IPS-NIHi11 (cell line): ENCODE measurements at places on chromosomes 3 and 15.

DNA sequence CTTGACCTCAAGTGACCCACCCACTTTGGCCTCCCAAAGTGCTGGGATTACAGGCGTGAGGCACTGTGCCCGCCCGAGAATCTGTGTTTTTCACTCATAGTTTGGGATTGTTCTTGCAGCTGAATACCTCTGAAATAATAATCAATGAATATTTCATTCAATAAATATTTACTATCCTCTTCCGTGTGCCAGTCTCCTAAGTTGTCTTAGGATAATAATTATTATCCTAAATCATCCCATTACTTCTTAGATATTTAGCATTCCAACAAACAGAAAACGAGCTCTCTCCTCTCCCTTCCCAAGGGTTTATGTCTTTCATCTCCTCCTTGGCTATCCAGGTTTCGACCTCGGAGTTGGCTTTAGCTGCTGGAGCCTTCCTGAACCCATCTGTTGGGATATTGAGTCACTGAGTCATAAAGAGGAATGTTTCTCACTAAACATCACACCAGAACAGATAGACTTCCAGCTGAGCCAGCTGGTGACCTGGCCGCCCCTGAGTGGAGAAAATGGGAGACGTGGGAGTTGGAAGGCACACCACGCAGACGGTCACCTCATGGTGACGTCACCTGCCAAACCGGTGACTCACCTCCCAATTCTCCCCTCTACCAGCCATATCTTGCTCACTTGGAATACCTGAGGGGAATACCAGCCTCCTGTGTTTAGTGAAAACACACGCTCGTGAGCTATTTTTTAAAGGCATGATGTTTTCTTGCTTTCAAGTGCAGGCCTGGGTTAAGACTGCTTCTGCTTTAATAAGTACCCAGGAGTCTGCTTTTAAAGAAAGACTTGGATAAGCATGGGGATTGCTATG, 43.9 kb downstream of the BHLHE40 start:
- DNase-seq = peak; percentile 22

- DNase-seq = no peak
Observed at GRCh38 chr15:48324949-48325348, 6.3 kb upstream of the DUT start.

- peak; percentile 25 for DNase-seq
Observed at GRCh38 chr15:48559285-48559684, 86.2 kb downstream of the FBN1 start.

GRCh38 chr3:23761440-23761896, 44.3 kb upstream of the UBE2E1 start:
- peak; percentile 68 for DNase-seq

- DNase-seq = no peak
Observed at GRCh38 chr15:72173864-72174550, 23.6 kb downstream of the GRAMD2A start.

GRCh38 chr3:12981306-12982275, 91.6 kb downstream of the IQSEC1 start:
- DNase-seq = no peak

- DNase-seq = no peak
Observed at GRCh38 chr15:62517541-62517940, 352.5 kb upstream of the C2CD4B start.

DNA sequence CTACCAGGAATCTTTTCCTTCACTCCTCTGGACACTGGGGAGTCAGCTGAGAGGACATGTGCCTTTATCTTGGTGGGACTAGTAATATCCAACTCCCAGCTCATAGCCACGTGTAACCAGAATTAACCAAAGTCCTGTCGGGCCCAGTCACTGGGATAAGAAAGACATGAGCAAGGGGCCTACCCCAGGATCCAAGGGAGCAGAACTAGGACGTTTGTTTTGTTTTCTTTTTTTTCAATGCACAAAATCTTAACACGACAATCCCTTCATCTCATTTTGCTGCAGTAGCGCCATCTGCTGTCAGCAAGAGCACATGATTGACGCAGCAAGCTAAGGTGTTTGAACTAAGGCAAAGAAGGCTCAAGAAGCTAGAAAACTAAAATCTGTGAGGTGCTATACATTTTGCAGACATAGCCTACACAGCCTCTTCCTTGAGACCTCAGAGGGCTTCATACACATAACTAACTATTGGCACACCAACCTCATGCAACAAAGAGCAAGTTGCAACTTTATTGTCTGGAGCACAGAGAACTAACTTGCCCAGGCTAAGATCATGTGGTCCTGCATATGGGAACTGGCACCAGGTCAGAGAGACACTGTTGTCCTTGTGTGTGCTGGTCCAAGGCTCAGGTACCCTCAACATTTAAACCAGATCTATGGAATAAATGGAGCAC, 43.6 kb downstream of the RLBP1 start:
- peak; percentile 73 for DNase-seq

DNA sequence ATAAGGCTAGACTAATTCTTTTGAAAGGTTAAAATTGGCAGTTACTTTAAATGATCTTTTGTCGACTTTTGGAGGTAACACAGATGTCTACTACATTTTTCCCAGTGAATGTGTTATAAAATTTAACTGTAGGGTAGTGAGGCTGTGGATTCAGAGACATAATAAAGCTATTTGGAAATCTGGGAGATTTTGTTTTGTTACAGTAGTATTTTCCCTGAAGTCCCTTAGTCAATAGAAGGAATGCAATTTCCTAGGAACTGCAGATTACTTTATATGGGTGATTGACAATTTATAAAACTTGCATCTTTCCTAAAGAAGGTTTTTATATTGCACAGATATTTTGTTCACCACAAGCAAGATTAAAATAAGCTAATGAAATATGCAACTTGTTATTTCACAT, 96.9 kb downstream of the ALCAM start:
- no peak for DNase-seq

GRCh38 chr3:117193390-117193789, 483.8 kb downstream of the TUSC7 start:
- peak; percentile 14 for DNase-seq
